ENCODE measurements at places on chromosomes 2 and 18.

- no peak for DNase-seq
Observed at GRCh38 chr2:30641765-30642345, 165.4 kb downstream of the CAPN13 start.

- DNase-seq: no peak
Observed at GRCh38 chr2:9830685-9831410, 12.4 kb upstream of the TAF1B start.

DNA sequence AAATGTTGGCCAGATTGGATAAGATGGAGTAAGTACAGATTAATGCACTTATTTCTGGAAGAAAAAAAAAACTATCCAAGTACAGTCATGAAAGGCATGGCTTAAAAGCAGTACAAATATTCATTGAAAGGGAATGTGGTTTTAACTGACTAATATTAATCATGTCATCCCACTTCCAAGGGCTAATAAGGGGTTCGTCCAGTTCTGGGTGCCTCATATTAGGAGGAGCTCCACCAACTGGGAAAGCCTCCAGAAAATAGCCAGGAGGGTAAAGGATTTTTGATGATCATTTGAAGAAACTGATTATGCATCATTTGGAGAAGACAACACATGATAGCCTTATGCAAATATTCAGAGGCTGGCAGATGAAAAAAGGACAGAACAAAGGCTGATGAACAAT is 115.2 kb upstream of the ARL5A start:
- no peak for DNase-seq

DNA sequence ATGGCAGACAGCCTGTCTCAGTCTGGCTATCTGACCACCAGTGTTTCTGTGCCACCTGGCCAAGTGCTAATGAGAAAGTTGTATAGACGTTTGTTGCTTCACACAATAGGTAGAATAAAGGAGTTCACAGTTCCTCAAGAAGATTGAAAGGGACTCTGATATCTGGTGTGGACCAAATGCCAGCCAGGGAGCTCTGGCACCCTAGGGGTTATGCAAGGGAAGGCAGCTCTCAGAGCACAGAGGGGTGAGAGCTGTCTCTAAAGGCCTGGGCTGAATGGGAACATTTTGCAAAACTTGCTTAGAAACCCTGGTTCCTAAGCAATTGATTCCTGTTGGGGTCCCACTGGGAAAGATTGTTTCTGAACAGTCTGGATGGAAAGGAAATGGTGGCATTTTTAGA is 553.8 kb downstream of the EPHA4 start:
- DNase-seq: no peak

DNA sequence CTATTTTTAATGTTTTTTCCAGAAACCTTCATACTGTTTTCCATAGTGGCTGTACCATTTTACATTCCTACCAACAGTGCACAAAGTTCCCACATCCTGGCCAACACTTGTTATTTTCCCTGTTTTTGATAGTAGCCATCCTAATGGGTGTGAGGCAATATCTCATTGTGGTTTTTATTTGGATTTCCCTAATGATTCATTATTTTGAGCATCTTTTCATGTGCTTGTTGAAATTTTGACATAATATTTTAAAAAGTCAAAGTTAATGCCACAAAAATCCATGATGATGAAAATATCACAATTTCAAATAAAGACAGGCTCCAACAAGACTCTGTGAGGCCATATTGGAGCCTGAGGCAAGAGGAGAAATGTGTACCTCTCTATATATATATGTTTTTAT is 50.2 kb downstream of the VWA3B start:
- no peak for DNase-seq

GRCh38 chr2:221169724-221170123 is 402.4 kb downstream of the EPHA4 start:
- no peak for DNase-seq

- no peak for DNase-seq
Observed at GRCh38 chr2:65708086-65708485, 275.7 kb upstream of the SPRED2 start.

DNA sequence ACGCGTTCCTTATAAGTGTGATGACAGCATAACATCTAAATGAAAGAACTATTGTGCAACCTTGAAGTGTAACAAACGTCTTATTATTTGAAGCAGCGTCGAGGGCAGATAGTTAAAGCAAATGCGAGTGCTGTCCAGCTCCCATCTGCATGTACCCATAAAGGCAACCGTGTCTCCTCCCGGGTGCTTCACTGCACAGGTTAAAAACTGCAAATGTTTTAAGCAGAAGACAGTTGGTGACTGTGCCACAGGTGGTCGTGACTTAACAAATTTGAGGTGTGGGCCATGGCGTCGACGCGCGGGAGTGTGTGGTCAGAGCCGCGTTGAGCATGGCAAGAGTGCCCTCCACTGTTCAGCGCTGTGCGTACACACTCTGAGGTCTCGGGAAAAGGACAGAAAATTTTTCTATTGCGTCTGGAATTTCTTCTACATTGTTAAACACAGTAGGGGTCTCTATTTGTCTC is 6.4 kb downstream of the SALL3 start:
- no peak for DNase-seq

GRCh38 chr18:63552581-63552980 is 10.4 kb downstream of the SERPINB12 start:
- no peak for DNase-seq

DNA sequence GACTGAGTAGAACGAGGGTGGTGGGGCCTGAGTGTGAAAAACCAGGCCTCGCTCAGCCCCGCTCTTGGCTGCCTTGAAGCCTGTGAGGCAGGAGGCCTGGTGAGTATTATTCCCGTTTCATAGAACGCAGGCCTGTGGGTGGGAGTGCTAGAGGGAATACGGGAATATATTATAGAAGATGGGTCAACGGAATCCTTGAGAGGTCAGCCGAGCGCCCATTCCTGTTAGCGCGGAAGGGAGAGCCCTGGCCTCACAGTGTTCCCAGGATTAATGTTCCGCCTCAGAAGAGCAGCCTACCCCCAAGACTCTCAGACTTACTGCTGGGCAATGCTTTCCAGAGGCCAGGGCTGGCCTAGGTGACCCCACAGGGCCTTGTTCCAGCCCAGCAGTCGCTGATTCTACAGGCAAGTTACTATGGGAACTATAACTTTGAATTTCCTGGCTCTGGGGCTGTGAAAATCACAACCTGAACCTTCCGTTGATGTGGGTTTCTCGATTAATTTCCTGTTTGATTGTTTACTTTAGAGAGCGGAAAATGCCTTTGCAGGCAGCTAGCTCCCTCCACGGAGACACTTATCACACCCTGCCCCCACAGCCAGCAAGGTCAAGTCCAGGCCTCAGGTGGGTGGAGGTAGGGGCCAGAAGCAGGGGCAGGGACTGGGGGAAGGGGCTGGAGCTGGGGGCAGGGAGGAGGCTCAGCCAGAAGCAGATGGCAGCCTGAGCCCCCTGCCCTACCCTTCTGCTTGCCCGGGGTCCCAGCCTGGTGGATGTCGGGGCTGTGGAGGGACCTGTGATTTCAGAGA is 108.3 kb downstream of the SMAD7 start:
- DNase-seq: peak; percentile 34

GRCh38 chr18:59697236-59697932 is at the start of gene CCBE1:
CCBE1 (minus strand) TSS chr18:59697423.
- DNase-seq: no peak

- no peak for DNase-seq
Observed at GRCh38 chr2:219650426-219651248, 23.2 kb downstream of the SLC4A3 start.

DNA sequence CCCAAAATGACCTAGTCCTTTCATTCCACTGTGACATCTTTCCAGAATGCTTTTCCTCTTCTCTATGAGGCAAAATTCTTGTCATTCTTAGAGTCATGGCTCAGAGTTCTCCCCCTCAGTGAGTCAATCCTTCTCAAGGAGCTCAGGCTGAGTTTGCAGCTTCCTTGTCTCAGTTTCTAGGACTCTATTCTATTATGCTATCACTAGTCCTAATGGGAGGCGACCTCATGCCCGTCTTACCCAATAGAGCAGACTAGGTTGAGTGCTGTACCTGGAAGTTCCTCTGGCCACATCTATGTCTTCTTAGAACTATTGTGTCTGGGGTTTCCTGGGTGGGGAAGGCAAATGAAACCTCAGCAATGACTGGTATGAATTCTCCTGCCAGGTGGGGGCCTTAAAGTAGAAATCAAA is 51.5 kb downstream of the HAUS1 start:
- peak; percentile 38 for DNase-seq

GRCh38 chr2:86029873-86030272 is 75.8 kb downstream of the POLR1A start:
- DNase-seq: no peak

DNA sequence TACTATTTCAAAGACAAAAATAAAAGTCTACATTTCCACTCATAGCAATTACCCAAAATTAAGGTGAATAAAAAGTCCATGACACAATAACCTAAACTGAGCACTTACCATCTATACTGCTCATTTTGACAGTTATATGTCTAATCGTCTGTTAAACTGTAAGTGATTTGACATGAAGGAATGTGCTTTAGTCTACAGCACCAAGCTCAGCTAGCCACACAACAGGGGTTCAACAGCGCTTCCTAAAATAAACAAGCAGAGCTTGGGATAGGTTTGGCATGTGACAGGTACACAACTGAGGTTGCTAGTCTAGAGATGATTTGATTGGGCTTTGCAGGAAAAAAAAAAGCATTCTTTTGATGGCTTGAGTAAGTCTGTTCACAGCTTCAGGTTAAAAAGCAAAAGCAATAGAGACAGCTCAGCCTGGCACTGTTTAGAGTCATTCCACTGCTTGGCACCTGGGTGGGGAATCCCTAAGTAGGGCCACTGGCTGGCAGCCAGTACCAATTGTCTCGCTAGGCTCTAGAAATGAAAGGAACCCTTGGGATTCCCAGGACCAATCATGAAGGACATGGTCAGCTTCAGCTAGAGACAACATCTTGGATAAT is 78.6 kb downstream of the BARD1 start:
- DNase-seq: no peak

GRCh38 chr2:236674646-236675045 is 105.0 kb downstream of the ACKR3 start:
- DNase-seq: no peak

GRCh38 chr2:30403592-30404312 is 43.3 kb upstream of the LCLAT1 start:
- DNase-seq: no peak

GRCh38 chr2:100603414-100603813 is 40.6 kb downstream of the PDCL3 start:
- no peak for DNase-seq

DNA sequence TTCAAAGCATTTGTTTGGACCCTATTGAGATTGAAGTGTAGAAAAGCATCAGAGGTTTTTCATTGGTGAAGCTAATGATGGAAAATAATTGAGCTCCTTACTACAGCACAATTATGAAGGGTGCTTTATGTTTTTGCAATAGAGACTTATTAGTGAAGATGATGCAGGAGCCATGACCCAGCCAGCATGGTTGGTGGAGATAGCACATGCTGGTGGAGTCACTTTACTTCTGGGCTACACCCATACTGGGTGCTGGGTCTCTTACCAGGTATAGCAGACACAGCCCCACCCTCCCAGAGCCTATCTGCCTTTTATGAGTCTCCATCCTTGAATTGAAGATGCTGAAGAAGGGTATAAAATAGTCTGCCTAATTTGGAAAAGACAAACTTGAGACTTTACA is 3.6 kb downstream of the ACP1 start:
- DNase-seq: no peak

DNA sequence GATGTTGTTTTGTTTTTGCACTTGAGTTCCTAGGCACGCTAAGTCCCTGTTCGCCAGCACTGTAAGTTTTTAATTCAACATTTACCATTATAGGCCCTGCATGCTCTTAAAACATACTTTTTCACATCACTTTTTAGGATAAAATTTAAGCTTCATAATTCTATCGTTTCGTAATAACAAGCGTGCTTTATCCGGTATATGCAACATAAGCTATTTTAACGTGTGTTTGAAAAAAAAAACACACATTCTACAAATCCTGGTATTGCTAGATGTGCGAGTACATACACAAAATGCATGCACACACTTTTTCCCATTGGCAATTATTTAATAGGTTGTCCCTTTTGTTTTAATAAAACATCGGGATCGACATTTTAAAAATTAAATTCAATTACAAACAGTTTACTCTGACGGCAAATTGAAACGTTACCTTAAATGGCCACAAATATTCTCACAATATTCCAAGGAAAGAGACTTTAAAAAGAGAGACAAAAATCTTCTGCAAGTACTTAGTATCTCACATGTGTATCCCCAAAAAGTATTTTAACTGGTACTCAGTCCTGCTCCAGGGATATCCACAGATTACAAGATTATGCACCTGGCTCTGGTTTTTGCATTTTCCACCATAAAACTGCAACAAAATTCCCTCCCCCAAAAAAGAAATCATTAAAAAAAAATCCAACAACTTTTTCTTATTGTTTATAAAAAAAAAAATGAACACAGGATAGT is 1.0 kb upstream of the TCF4 start:
- DNase-seq: no peak

GRCh38 chr18:32867330-32867729 is 94.5 kb upstream of the KLHL14 start:
- DNase-seq: no peak

GRCh38 chr2:167592441-167592840 is 655.0 kb downstream of the STK39 start:
- DNase-seq: no peak

- peak; percentile 65 for DNase-seq
Observed at GRCh38 chr2:218286570-218287459, 5.5 kb downstream of the TMBIM1 start.

- DNase-seq: no peak
Observed at GRCh38 chr2:12162269-12163247, 416.1 kb downstream of the LPIN1 start.

GRCh38 chr18:12911025-12911928 is 27.2 kb upstream of the PTPN2 start:
- peak; percentile 49 for DNase-seq
